H1 (cell line): ENCODE measurements at places on chromosomes 4 and X. TPM values are rescaled to one million over a fixed set of nuclear protein-coding genes. Genes with fewer than 3 reads are reported as not detected.

GRCh38 chr4:54445866-54446265, 211.9 kb upstream of the KIT start:
- DNase-seq = no peak

GRCh38 chrX:40197071-40197470, 99.3 kb upstream of the BCOR start:
- no peak for DNase-seq

- no peak for DNase-seq
Measured at GRCh38 chrX:18899796-18900380, 84.0 kb downstream of the PHKA2 start.

DNA sequence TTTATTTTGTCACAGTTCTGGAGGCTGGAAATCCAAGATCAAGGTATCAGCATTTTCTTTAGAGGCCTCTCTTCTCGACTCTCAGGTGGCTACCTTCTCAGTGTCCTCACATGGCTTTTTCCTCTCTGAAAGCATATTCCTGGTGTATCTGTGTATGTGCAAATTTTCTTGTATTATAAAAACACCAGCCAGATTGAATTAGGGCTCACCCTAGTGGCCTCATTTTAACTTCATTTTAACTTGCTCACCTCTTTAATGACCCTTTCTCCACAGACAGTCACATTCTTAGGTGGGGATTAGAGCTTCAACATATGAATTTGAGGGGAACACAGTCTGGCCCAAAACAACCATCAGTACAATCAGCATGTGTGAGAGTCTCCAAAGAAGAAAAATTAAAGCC, 542.4 kb upstream of the FAM241A start:
- no peak for DNase-seq

GPR82 gene
- not detected in 2 replicates for total RNA-seq

- no peak for DNase-seq
Measured at GRCh38 chr4:70709611-70710205, 12.1 kb upstream of the RUFY3 start.

GRCh38 chrX:2840961-2841360, 12.2 kb downstream of the GYG2 start:
- no peak for DNase-seq

- no peak for DNase-seq
Measured at GRCh38 chr4:143337600-143338287, 1.1 kb downstream of the GAB1 start.

SLC6A8 gene
- 94.7 and 98.5 TPM in 2 replicates for total RNA-seq

KCND1 gene
- total RNA-seq = 4.8 and 6.8 TPM in 2 replicates

- DNase-seq = no peak
Measured at GRCh38 chrX:43224496-43224895, 431.6 kb upstream of the MAOA start.

GAB3 gene
- total RNA-seq = 1.2 and 1.5 TPM in 2 replicates

DNA sequence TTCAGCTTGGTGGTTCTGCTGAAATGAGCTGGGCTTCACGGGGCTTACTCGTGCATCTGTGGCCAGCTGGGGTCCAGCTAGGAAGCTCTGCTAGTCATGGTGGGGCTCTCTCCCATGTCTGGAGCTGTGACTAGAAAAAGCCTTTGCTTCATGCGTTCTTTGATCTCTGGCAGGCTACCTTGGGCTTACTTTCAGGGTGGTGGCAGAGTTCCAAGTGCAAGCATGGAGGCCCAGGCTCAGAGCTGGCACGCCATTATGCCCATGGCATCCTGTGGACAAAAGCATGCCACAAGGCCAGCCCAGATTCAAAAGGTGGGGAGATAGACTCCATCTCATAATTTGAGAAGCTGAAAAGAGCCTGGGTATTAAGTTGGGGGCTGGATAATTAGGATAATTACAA, 55.4 kb upstream of the GBA3 start:
- DNase-seq = no peak

DNA sequence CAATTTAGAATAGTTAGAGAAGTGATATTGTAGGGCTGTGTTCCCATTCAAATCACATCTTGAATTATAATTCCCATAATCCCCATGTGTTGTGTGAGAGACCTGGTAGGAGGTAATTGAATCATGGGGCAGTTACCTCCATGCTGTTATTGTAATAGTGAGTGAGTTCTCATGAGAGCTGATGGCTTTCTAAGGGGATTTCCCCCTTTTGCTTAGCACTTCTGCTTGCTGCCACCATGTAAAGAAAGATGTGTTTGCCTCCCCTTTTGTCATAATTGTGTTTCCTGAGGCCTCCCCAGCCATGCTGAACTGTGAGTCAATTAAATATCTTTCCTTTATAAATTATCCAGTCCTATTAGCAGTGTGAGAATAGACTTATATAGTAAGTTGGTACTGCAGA, 53.2 kb downstream of the LPAR4 start:
- DNase-seq = no peak

DNA sequence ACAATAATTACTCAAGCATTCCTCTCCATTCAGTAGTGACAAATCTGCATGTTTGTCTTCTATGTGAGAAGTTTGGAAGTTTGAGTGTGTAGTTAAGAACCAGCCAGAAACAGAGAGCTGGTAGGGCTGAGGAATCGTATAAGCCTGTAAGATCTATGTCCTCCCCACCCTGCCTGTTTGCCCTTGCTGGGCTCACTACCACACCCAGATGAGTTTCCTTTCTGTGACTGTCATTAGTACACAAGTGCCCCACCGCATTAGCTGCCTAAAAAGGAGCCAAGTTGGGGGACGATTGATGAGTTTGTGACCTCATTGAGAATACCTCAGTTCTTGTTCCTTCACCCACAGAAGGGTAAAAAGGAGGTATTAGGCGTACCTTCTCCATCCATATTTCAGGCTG, 28.3 kb downstream of the DOCK11 start:
- DNase-seq = no peak

OTUD4 gene
- 50.0 and 57.0 TPM in 2 replicates for total RNA-seq

FSTL5 gene
- total RNA-seq = 0.19 and 0.32 TPM in 2 replicates

DNA sequence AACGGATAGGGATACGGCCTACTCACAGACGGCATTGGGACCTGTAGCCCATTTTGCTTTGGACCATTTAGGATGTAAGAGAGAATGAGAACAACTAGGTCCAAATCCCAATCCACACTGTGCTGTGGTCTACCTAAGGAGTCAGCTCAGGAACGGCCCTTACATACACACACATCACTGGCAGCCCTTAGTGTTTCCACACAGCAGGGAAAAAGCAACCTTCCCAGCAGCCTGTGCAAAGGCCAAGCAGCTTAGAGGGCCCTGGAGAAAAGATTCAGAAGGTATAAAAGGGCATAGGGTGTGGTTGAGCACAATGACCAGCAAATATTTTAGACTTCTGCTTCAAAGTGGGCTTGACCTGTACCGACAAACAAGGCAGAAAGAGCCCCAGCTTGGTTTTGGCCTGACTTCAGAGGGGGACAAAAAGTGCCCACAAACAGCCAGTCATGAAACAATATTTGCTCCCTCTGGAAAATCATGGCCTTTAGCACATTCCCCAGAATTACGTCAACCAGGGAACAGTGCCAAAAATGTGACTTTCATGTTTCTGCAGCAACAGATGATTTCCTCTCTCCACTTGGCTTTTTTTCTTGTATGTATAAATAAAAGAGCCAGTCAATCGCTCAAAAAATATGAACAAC, 359.5 kb upstream of the FGF16 start:
- DNase-seq = no peak

- DNase-seq = no peak
Measured at GRCh38 chrX:10471418-10471817, 149.0 kb downstream of the MID1 start.
